ENCODE measurements at places on chromosomes 3 and 15.

DNA sequence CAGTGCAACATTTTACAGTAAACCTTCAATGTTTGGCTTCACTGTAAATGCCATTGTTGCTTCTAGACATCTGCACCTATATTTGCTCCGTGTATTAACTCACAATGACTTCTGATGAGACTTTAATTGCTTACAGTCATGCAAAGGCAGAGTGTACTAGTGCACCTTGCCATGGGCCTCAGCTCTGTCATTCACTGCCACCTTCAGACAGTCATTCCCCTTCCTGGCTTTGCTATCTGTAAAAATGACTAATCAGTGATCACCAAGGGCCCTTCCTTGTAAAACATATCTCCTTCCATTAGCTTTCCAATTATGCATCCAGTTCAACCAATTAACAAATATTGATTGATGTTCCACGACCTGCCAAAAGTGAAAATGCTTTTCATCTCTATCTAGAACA is 120.3 kb downstream of the ARRDC4 start:
- no peak for DNase-seq

DNA sequence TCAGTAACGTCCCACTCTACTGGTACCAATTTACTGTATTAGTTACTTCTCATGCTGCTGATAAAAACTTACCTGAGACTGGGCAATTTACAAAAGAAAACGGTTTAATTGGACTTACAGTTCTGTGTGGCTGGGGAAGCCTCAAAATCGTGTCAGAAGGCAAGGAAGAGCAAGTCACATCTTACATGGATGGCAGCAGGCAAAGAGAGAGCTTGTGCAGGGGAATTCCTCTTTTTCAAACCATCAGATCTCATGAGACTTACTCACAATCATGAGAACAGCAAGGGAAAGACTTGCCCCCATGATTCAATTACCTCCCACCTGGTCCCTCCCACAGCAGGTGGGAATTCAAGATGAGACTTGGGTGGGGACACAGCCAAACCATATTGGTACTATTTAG is 908.2 kb upstream of the NR2F2 start:
- DNase-seq: no peak

DNA sequence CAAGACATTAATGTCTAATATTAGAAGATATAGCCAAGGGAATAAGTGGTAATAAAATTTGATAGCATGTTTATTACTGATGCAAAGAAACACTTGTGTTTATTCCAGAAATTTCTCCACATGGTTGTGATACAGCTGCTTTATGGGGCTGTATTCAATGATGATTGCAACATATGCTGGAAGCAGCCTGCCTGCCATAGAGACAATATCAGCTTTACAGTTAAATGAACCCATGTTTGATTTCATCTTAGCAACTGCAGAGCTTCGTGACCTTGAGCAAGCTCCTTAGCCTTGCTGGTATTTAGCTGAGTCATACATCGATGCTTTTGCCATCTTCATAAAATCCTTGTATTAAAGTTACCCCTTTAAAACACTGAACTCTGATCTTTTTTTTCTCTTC is 168.1 kb upstream of the STAC start:
- DNase-seq: no peak

- DNase-seq: no peak
Measured at GRCh38 chr3:105752791-105753415, 115.9 kb downstream of the CBLB start.

- DNase-seq: no peak
Measured at GRCh38 chr3:10471054-10471688, 34.2 kb downstream of the ATP2B2 start.

DNA sequence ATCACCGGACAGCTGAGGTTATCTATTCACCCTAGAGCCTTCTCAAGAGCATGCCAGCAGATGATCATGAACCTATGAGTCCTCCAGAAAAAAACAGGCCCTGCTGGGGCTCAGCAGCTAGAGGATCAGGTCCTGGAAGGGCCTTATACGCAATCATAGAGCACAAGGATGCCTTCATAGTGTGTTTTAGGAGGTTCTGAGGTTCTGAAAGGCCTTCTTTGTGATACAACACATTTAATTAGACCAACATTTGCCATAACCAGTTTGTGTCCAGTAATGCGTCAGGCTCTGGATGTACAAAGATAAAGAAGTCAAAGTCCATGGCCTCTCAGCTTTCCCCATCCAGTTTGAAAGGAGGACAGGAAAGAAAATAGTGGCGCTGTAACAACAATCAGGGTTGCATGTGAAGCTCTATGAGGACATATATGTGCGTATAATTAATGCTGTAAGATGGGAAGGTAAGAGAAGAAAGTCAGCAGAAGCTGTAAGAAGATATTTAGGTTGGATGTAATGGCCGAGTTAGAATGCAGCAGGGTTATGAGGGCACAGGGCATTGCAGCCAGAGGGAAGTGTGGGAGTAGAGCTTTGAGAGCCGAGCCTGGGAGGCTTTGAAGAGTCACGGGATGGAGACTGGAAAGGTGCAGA is 302.6 kb upstream of the TBL1XR1 start:
- no peak for DNase-seq

DNA sequence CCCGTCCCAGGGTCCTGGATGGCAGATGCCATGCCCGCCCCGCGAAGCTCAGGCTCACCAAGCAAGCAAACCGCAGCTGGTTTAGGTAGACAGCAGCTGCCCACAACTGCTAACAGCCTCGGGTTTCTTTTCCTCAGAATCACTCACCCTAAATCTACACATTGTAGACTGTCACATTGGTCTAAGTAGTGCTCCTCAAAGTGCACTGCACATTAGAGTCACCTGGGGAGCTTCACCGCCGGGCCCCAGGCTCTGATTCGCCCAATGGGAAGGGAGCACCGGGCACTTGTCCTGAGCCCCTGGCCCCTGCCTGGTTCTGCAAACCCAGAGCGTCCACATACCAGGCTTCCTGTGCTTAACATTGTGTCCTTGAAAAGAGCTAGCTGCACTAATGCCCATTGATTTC is 752 bp downstream of the OCA2 start:
- DNase-seq: no peak

- DNase-seq: no peak
Measured at GRCh38 chr3:123365450-123366143, 83.3 kb downstream of the ADCY5 start.

DNA sequence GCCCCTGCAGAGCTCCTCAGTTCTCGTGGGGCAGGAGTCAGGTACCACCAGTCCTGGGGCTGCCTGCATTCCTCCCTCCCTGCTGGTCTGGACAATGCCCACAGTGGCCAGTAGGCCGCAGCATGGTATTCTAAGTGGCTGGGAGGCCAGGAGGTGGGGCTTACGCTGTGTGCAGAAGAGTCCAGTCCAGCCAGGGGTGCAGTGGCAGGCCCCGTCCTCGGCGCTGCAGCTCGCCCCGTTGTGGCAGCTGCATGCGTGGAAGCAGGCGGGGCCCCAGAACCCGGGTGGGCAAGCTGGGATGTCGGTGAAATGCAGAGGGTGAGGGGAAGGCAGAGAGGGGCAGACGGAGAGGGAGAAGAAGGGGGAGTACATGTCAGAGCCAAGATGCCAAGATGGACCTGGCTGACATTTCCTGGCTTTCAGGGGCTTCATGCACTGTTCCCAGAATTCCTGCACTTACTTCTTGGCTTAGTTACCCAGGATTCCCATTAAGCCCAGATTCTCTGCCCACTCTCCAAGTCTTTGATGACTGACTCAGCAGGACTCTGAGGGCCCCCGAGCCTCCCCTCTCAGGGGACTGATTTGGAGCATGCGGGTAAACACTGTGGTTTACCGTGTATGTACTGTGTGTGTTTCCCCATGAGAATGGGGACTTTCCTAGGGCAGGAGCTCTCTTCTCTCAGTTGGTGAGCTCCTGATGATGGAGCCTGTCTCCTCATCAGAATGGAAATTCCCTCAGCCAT is 47.5 kb downstream of the RAB11A start:
- DNase-seq: no peak

DNA sequence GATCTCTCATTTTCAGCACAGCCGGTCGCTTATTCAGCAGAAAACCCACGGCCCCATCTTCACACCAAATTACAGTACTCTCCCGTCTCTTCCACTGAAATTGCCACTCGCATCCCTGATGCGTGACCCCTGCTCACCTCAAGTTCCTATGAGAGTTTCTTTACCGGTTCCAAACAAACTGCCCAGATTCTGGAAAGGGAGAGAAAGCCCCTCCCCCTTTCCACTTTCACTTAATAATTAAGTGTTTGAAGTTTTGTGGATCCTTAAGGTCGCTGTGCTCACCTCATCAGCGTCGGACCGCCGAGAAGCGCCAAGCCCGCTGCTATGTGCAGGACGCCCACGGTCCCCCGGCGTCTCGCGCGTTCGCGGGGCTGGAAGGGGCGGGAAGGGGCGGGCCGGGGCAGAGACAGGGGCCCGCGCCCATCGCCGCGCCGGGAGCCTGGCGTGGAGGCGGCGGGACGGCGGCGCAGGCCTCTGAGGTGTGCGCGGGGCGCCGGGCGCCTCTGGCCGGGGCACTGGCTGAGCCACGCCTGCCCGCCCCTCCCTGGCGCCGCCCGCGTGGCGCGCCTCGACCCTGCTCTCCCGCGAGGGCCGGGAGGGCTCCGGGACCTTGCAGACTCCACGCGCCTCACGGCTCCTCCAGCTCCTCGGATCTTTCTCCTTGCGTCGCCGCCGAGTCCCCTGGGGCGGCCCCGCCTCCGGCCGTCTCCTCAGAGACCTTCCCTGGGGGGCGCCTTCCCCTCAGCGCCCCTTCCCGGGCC is at the start of gene GPR156:
GPR156 (minus strand) TSS at position 476 of the 761 bp plus-strand sequence. CDS start 41,124 bp downstream, outside the sequence.
- no peak for DNase-seq

DNA sequence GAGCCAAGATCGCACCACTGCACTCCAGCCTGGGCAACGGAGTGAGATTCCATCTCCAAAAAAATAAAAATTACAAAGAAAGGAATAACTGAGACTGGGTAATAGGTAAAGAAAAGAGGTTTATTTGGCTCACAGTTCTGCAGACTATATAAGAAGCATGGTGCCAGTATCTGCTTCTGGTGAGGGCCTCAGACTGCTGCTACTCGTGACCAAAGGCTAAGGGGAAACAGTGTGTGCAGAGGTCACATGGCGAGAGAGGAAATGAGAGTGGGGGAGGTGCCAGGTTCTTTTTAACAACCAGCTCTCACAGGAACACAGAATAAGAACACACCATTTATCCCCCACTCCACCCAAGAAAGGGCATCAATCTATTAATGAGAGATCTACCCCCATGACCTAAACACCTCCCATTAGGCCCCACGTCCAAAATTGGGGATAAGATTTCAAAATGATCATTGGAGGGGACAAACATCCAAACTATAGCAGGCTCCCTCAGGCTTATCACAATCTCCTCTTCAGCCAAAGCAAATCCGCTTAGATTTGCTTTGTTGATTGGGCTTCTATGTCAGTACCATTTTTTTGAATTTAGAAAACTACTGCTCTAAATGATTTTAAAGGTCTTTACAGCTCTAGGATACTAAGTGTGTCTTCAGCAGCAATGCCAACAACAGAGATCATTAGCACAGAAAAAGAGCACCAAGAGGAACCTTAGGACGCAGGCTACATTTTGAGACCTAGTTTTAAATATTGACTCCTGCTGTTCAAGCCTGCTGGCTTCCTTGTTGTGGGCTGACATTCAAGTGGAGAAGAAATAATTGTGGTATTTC is 84.2 kb upstream of the TBL1XR1 start:
- no peak for DNase-seq

DNA sequence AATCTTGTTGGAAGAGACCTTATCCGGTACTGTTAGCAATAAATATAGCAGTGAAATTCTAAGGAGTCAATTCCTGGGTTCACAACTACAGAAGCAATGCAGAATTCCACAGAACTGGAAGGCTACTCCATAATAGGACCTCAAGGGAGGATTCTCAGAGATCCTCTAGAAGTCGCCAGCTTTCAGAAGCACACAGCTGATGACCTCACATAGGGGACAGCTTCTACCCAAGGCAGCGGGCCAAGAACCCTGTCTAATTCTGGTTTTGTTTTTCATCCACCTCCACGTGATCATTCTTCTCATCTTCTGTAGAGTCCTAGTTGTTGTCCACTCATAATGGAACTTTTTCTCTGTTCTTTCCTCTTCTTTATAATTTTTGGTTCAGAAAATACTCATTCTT is 99.4 kb downstream of the ERC2 start:
- no peak for DNase-seq

GRCh38 chr3:122681974-122682409 is 1.4 kb downstream of the PARP14 start:
- DNase-seq: no peak

DNA sequence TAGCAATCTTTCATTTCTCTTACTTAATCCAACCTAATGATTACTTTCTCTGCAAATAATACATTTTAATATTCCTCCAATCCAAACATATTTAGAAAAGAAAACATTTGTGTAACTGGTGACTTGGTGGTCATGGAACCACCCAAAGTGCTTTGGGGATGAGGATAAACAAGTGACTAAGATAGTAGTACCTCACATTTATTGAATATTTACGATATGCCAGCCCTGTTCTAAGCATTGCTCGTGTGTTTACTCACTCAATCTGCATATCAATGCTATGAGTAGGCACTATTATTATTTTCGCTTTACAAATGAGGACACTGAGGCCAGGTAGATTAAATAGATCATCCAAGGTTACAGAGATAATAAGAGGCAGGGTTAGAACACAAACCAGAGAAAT is 189.5 kb downstream of the SHOX2 start:
- no peak for DNase-seq

DNA sequence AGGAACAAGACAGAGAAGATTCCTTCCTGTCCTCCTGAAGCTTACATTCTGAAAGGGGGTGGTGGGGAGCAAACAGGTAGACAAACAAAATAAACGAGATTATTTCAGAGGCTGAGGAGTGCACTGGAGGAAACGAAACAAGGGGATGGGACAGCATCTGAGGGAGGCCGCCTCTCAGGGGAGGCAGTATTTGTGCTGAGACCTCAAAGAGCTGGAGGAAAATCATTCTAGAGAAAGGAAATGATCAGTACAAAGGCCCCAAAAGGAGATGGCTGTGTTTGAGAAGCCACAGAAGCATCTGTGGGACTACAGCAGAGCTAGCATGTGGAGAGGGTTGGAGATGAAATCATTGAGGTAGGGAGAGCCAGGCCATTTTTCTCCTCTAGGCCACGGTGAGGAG is 55.1 kb downstream of the DCLK3 start:
- DNase-seq: no peak

- DNase-seq: no peak
Measured at GRCh38 chr15:80530737-80531365, 126.7 kb downstream of the ARNT2 start.

- DNase-seq: no peak
Measured at GRCh38 chr15:75840659-75841058, 2.6 kb upstream of the UBE2Q2 start.

GRCh38 chr3:100615684-100616083 is 6.3 kb downstream of the ADGRG7 start:
- DNase-seq: no peak

All from NCI-H2081 treated with DMSO at 0.1 percent for 48 hours (cell line).